ENCODE measurements at places on chromosomes 2 and 18. TPM values are rescaled to one million over a fixed set of nuclear protein-coding genes. Genes with fewer than 3 reads are reported as not detected.

MAP3K20 gene
- 2.5 TPM for total RNA-seq

XIRP2 gene
- 0.16 TPM for total RNA-seq

SERPINB10 gene
- not detected for total RNA-seq

VWA3B gene
- not detected for total RNA-seq

FBLN7 gene
- total RNA-seq, result not detected

GKN2 gene
- total RNA-seq, result not detected

SERPINB11 gene
- total RNA-seq, result not detected

PTPRN gene
- total RNA-seq, result 0.35 TPM

ACOXL gene
- not detected for total RNA-seq

All from natural killer cell (primary cell).